ENCODE measurements at places on chromosomes 4 and X.

GRCh38 chrX:154827194-154828015 lies 7.1 kb downstream of the SMIM9 start:
- DNase-seq = no peak

DNA sequence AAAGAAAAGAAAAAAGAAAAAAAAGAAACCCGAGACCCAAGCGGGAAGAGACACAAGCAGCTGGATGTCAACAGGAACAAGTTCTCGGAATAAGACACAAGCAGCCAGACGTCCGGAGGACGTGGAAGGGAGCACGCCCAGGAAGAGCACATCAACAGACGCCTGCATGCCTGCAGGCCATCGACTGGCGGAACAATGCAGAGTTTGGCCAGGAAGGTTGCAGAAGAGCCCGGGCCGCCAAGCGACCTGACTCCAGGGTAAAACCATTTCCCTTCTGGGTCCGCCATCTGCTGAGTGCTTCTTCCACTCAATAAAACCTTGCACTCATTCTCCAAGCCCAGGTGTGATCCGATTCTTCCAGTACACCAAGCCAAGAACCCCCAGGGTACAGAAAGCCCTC lies 95.6 kb upstream of the PRR32 start:
- DNase-seq = no peak

DNA sequence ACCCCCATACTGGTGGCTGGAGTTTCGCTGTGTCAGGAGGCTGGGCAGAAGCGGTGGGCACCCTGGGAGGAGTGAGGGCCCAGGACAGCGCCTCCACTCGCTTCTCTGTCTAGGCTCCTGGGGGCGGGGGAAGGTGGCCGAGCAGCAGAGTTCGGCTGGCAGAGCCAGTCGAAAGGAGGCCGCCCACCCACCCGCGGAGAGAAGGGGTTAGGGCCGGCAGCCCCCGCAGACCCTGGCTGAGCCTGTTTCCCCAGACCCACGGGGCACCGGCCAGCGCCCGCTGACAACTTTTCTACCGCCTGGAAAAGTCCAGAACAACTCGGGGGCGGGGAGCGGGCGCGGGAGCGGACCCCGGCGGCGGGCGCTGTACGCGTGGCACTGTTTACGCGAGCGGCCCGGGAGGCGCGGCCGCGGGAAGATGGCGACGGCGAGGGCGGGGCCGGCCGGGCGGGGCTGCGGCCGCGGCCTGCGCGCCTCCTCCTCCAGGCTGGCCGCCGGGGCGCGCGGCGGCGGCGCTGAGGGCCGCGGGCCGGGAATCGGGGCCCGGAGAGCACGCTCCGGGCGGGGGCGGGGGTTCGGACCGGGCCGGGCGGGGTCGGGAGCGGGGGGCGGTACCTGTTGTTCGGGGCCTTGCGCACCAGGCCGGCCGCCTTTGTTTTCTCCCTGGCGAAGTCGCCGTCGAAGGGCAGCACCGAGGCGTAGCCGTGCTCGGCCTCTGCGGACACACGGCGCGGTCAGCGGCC lies 628 bp downstream of the MXD4 start:
- DNase-seq = peak; percentile 15

GRCh38 chr4:150348079-150348478 lies 233.9 kb upstream of the MAB21L2 start:
- no peak for DNase-seq

GRCh38 chrX:72236841-72237240 lies 2.0 kb downstream of the ERCC6L start:
- DNase-seq = no peak

DNA sequence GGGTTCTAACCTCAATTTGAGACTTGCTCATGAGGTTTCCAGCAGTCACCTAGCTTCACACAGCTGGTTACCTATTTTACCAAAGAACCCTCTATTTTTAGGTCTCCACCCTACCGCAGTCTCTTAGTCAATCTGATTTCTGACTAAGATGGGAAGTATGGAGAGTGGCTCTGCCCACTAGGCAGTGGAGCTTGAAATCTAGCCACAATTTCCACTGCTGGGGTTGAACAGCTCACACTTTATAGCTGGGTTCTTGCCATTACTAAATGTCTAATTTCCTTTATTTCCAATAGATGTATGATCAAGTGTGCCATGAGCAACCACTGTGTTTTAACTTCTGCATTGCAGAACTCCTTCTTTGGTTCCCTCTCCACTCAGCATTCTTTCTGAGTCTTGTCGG lies 43.1 kb downstream of the GASK1B start:
- no peak for DNase-seq

DNA sequence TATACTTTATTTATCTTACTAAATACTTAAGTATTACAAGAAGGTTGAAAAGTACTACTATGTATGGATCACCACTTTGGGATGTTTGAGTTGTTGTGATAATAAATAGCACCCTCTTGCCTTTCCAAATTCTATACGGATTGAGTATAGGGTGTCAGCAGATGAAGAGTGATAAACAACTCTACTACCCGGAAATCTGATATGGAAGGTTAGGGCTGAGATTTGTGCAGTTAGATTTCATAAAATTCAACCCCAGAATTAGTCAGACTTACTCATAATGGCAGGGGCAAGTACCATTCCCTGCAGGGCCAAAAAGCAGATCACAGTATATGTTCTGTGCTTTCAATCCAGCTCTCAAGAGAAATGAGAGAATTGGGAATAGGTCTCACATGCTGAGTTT lies 1008.9 kb upstream of the PCDH7 start:
- no peak for DNase-seq

DNA sequence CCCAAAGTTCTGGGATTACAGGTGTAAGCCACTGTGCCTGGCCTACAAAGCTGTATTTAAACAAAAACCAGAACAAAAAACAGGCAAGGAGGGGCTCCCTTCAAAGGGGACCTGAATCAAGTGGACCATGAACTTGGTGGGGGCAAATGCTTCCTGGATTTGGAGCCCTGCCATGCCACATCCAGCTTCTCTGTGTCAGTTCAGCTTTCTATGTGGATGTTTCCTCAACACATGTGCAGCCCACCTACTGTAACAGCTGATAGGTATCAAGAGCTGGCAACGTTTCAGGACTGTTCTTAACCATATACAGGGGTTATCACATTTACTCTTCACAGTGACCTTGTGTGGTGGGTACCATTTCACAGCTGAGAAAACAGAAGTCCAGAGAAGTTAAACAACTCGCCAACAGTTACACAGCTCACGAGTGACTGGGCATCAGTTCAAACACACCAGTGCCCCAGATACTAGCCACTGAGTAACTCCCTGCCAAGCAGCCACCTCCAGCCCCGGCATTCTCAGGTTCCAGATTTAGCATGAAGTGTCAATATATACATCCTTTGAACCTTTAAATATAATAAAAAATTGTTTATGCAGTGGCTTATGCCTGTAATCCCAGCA lies 7.5 kb downstream of the GPR143 start:
- no peak for DNase-seq

GRCh38 chr4:121799208-121799823 lies 1.8 kb upstream of the EXOSC9 start:
- no peak for DNase-seq

- no peak for DNase-seq
Measured at GRCh38 chr4:73723023-73723422, 17.3 kb upstream of the CXCL8 start.

DNA sequence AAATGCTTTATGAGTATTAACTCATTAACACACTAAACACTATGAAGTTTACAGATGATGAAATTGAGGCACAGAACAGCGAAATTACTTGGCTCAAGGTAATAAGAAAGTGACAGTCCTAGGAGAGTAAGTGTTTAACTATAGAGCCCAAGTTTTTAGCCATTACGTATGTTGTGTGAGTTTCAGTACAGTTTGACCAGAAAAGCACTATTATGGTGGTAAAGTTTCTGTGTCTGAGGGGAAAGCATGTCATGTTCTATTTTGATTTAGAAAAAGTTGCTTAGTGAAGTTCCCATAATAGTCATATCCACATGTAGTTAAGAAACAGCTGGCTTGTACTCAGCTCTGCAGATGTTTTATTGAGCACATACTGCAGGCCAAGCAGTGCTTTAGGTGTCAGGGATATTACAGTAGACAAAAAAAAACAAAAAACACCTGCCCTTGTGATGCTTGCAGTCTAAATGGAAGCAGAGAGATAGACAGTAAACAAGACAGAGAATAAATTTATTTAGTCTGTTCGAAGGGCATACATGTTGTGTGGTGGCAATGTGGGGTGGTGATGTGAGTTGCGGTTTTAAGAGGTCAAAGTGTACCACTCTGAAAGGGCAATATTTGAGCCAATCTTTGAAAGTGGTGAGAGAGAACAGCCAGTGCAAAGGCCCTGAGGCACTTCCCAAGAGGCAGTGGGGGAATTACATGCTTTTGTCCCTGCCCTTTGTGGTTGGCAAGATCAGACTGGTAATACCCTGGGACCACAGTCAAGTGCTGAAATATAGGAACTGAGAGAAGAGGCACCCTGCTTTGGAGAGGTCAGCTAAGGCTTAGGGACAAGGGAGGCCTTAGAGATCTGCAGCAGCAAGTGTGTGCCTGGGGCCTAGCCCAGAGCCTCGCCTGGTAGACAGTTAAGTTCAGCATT lies 6.2 kb downstream of the TMEM131L start:
- DNase-seq = no peak

DNA sequence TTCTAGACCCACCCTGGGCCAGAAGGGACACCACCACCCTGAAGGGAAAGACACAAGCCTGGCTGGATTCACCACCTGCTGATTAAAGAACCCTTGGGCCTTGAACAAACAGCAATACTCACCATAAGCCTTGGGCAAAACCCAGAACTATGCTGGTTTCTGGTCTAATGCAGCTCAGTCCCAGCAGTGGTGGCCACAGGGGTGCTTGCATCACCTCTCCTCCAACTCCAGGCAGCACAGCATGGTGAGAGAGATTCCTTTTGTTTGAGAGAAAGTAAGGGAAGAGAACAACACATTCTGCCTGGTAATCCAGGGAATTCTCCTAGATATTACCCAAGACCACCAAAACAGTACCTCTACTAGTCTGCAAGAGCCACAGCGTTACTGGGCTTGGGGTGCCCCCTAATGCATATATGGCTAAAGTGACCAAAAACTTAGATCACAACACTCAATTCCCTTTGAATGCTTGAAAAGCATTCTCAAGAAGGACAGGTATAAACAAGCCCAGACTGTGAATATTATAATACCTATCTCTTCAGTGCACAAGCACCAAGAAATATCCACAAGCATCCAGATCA lies 25.7 kb downstream of the RNF128 start:
- DNase-seq = no peak

DNA sequence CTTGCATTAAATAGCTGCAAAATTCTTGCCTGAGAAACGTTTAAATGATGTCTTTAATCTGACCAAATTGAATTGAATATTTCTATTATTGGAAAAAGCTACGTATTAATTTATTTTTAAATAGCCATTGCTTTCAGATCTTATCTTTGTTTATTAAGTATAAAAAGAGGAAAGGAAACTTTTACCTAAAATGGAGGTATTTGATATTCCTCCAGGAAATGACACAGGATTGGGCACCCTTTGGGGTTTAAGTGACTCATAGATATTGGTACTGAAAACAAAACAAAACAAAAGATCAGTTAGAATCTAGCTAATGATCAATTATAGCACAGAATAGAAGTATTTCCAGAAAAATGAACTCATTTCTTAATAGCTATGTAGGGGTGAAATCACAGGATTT lies 34.1 kb downstream of the PLS3 start:
- no peak for DNase-seq

GRCh38 chrX:149937871-149938426 lies 342 bp downstream of the EOLA2 start:
- DNase-seq = no peak

DNA sequence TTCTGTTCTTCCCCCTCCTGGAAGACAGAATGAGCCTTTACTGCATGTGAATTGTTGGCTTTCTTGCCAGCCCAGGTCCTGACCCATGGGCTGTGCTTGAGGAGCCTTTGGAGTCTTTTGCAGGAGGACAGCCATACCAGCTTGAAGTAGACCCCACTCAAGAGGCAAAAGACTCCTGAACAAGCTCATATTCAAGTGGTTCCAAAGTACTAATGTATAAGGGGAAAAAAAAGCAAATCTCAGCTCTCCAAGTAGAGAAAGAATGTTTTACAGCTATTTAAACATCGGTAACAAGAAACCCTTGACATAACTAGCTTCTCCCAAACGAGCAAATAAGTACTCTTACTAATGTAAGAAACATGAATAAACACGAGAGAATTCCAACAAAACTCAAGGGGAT lies 174.9 kb upstream of the MXRA5 start:
- DNase-seq = no peak

DNA sequence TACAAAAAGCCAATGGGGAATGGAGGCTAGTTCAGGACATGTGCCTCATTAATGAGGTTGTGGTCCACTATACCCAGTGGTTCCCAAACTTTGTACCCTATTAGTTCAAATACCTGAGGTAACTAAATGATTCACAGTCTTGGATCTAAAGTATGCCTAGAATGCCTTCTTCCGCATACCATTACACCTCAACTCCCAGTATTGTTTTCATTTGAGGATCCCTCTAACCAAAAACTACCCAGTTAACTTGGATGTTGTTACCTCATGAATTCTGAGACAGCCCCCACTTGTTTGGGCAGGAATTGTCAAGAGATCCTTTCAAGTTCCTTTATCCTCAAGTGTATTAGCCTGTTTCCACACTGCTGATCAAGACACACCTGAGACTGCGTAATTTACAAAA lies 439.2 kb downstream of the PCDH10 start:
- no peak for DNase-seq

- DNase-seq = no peak
Measured at GRCh38 chr4:113436360-113436759, 325.2 kb downstream of the CAMK2D start.

DNA sequence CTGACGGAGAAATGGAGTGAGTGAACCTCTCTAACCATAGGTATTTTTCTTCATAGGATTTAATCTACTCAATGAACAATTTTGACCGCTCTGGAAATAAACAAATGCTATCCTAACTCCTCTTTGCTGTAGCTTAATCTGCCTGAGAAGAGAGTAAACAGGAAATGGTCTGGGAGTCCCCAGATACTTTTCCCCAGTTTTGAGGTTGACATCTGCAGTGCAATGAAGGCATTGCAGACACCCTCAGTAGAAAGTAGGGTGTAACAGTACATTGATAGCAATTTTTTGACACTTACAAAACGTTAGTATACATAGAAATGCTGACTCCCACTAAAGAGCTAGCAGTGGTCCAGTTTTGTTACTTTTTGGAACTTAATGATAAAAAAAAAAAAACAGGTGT lies 495.9 kb upstream of the FAM241A start:
- DNase-seq = no peak

GRCh38 chr4:157885811-157886210 lies 287.0 kb downstream of the GASK1B start:
- no peak for DNase-seq

- DNase-seq = no peak
Measured at GRCh38 chr4:7332216-7333023, 102.3 kb downstream of the PSAPL1 start.

DNA sequence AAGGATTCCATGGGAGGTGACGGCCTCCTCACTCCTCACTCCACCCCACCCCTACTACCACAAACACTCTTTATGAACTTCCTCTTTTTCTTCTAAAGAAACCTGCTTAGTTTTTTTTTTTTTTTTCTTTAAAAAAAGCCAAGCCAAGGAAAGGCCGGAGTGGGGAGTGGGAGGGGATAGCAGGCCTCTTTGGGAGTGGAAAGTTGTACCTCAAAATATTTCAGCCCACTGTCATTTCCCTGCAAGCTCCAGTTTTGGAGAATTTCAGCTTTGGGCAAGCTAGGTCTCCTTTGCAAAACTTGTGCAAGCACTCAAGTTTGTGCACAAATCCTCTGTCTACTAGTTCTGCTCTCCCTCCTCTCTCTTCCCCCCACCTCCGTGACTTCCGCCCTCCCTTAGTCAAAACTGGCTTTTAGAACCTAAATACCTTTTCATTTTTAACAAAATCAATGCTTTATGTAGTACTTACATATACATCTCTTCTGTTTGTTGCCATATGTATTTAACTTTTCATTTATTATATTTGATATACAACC lies 512 bp upstream of the ANTXR2 start:
- no peak for DNase-seq
